ENCODE measurements at places on chromosomes 7 and 10.

DNA sequence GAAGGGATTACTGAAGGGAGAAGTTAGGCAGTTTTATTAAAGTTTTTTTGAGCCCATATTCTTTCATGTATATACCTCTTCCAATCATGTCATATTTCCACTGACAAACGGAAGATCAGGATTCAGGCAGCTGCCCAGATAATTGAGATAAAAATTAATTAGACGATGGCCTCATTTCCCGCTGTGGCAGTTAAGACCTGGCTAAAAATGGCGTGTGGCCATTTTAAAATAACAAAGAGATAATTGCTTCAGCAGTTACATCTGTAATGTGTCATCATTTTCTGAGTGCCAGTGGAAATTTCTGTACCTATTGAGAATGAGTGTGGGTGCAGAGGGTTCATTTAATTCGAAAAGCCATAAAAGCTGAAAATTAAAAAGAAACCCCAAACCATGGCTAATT is 215.1 kb downstream of the STK31 start:
- no peak for DNase-seq

- no peak for DNase-seq
Observed at GRCh38 chr10:102876747-102877153, 7.5 kb downstream of the AS3MT start.

- no peak for DNase-seq
Observed at GRCh38 chr7:7125963-7126362, 56.4 kb upstream of the C1GALT1 start.

- no peak for DNase-seq
Observed at GRCh38 chr10:124231168-124232155, 138.1 kb upstream of the CHST15 start.

DNA sequence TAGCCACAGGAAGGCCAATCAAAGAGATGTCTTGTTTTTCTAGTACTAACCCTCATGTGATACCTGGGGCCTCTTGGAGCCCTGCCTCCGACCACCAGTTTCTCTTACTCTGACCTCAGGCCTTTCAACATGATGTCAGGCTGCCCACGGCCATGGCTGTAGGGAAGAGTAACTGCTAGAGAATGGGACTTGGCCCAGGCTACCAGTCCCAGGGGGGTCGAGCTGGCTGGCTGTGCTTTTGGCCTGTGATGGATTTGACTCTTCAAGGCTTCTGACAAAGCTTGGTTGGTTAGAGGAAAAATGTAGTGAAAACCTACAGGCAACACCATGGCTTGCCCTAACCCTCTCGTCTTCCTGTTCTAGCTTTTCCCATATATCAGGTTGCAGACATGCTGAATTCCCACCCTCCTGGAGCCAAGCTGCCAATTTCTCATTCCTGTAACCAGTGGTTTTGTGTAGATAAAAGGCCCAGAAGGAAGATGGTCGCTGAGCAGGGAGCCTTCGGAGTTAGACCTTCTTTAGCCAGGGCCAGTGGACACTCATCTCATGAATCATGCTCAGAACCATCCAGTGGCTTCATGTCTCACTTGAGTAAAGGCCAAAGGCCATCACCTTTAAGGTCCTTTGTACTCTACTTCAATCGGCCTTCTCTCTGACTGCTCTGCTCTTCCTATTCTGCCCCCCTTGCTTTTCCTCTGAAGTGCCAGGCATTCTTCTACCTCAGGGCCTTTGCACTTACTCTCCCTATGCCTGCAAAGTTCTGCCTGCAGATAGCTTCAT is 19.7 kb downstream of the SUFU start:
- DNase-seq = no peak

- DNase-seq = no peak
Observed at GRCh38 chr7:38306171-38306570, 32.7 kb upstream of the TARP start.

DNA sequence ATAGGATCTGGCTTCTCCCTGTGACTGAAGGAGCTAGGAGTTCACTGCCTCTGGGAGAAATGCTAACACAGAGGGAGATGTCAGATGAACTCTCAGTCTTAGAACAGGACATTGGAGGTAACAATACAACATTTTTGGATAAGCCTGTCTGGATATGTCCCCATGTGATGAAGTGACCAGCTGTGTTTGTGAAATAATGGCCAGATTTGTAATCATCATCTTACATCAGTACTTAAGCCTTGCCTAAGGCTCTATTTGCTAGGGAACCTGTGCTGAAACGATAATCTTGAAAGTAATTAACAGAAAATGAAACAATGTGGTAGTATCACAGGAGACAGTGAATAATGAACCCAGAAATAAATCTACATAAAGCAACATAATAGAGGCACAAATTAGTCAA is 56.2 kb downstream of the CRPPA start:
- DNase-seq = no peak

- no peak for DNase-seq
Observed at GRCh38 chr7:37104822-37105518, 343.7 kb downstream of the ELMO1 start.

DNA sequence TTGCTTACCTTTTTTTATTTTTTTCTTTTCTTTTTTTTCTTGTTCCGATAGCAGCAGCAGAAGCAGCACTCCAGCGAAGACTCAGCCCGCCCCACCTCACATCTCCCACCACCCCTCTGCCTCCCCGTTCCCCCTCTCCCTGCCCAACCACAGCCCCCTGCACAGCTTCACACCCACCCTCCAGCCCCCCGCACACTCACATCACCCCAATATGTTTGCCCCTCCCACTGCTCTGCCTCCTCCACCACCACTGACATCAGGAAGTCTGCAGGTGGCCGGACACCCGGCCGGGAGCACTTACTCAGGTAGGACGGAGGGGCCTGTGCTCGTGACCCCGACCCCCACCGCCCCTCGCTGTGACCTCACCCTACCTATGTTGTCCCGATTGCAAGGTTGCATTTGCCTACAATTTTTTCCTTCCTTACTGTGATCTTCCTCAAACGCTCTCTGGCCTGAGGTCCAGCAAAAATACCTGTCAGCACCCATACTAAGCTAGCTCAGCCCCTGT is 367.2 kb upstream of the GALNT17 start:
- no peak for DNase-seq

GRCh38 chr7:22179442-22179879 is 177.5 kb downstream of the RAPGEF5 start:
- DNase-seq = no peak

DNA sequence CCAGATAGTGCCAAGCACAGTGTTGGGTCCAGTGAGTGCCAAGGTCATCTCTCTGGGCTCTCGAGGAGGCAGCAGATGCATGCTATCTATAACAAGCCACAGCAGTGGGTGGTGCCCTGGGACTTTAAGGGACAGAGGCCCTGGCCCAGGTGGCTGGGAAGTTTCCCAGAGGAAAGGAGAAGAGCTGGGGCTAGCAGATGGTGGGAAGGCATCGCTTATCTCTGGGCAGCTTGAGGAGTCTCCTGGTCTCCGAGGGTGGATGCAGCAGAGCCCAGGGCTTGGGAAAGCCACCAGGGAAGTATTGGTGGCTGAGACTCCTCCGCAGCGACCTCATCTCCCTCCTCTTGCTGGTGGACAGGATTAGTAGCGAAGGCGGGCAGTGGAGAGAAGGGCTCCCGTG is 63.4 kb upstream of the LRRC4 start:
- DNase-seq = no peak

GRCh38 chr7:79922894-79923293 is 211.7 kb upstream of the GNAI1 start:
- DNase-seq = no peak

- no peak for DNase-seq
Observed at GRCh38 chr7:157525491-157525915, 188.7 kb downstream of the DNAJB6 start.
